Activated T-cell treated with anti-CD3 and anti-CD28 coated beads, Interleukin-2, amount 50 U/mL, for 1 hour (primary cell): ENCODE measurements at places on chromosomes 2 and 18.

DNA sequence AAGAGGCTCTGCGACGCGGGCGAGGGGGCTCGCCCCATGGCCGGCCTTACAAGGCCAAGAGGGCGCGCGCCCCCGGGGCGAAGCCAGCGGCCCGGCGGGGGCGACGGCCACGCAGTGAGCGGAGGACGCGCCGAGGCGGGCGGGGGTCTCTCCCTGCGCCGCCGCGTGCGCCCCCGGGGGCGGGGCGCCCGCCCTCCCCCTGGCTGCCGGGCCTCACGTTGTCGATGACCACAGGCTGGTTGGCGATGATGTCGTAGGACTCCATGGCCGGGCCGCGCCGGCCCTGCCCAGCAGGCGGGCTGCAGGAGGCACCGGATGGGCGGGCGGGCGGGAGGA, 250 bp downstream of the ACTR1B start:
- DNase-seq = no peak

DNA sequence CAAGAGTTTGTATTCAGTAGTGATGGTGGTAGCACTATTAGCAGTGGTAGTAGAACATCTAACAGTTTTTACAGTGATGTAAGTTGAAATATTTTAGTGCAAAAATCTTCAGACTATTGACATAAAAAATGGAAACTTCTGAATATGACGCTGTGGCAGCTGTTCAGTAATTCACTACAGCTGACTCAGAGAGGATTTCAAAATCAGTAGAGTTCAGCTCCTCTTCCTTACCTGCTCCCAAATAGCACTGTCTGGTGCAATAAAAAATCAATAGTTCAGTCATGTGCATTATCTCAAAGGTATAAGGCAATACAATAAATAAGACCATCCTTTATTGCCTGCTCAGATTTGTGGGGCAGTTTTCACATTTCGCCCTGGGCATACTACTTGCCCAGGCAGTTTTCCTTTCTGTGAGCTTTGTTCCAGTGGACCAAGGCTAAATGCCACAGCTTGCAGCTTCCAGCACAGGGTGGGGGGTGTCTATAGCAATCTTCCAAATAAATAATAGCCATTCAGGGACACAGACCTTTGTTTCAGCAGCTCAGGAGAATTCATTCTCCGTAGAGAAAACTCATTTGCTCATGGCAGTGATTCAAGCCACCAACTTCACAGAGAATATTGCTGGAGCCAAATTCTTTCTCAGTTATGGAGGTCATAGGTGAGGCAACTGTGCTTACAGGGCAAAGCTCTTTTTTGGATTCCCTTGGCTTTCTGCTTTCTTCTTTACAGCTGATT, 33.9 kb upstream of the GORASP2 start:
- DNase-seq = no peak

DNA sequence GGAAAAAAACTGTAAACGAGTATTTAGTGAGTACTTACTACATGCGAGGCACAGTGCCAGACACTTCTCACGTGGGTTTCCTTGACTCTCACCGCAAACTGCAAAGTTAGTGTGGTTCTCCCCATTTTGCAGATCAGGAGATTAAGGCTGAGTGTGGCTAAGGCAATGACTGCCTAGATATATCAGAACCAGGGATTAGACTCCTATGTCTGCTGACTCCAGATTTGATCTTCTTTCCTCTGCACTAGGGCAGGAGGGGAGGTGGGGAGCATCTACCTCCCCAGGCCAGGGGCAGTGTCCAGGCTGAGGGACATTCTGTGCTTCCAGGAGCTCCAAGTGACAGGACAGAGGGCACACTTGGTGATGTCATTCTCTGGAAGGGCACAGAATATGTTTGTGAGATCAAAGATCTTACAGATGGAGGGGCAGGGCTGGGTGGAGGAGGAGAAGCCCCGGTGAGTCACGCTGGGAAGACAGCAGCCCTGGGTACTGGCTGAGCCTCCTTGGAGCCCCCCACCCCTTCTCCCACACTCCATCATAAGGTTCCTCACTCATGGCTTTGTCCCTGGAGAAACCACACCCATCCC, 92.4 kb downstream of the RHOB start:
- DNase-seq = no peak

GRCh38 chr2:190534310-190535120, at the start of gene NEMP2:
Gene NEMP2 (minus strand): TSS chr2:190534722. CDS start chr2:190534655, 67 bp downstream.
- DNase-seq = peak; percentile 88

GRCh38 chr2:42185220-42185921, 16.2 kb downstream of the EML4 start:
- DNase-seq = no peak

GRCh38 chr2:231312066-231312465, 83.4 kb upstream of the B3GNT7 start:
- DNase-seq = no peak

DNA sequence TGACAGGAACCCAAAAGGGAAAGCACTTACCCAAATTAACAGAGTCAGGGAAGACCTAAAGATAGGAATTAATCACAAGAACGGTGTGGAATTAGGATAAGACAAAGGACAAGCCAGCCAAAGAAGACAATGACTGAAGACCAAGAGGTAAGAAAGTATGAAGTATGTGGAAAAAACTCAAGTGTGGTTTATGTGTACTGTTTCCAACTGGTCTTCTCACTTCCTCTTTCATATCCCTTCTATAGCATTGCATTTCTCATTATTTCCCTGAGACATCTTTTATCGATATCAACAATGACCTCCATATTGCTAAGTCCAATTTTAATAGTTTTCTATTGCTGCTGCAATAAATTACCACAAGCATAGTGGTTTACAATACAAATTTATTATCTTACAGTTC, 313.5 kb upstream of the SLC39A10 start:
- no peak for DNase-seq

DNA sequence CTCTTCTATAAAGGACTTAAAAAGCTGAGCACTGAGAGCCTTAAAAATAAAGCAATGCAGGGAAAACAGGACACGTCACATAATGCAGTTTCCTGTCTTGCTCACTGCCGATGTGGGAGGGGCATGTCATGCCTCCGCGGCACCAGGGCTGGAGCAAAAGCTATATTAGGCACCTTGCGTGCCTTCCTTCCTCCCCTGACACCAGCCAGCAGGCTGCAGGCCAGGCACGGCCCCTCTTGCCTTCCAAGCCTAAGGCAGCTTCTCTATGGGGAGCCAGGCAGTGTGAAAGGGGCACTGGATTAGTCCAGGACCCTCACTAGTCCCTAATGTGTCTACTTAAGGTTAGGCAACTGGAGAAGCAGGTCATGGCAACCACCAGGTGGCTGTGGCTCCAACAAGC, 26.3 kb downstream of the MRPL35 start:
- DNase-seq = peak; percentile 42

DNA sequence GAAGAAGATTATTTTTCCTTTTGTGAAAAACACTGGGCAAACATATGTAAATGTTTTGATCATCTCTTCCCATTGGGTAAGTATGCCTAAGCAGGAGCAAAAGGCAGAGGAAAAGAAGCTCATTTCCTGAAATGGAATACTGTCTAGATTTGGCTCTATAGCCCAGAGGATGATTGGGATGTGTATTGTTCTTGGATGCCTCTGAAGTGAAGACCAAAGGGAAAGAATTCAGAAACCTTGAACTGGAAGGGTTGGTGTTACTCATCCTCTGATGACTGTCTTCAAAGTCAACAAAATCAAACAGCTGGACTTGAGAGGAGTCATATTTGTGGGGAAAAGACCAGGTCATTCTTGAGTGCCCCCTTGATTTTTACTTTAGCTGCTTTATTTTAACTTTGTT, 112.6 kb upstream of the NT5C1B start:
- no peak for DNase-seq

- DNase-seq = no peak
These were observed 107.7 kb downstream of the CBLN2 start for GRCh38 chr18:72436401-72436800.
